ENCODE measurements at places on chromosomes 3 and 15. TPM values are rescaled to one million over a fixed set of nuclear protein-coding genes. Genes with fewer than 3 reads are reported as not detected.

MEIS2 gene
- not detected for total RNA-seq

- DNase-seq, result no peak
These were observed 19.5 kb upstream of the LAMP3 start for GRCh38 chr3:183182073-183182472.

DNA sequence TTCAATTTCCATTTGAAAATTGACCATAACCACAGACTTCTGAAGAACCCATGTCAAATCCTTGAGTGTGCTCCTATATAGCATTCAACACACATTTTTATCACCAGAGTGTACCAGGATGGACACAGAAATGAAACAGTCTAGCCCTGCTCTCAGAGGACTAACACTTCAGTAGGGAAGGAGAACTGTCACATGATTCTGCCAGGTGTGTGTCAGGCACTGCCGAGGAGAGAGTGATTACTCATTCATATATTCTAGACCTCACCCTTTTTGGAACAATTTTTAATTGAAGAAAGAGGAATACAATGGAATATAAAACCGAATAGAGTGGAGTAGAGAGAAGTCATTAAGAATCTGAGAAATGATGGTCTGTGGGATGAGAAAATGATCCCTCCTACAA, 125.8 kb downstream of the ERC2 start:
- DNase-seq, result no peak

PPP1R14D gene
- not detected for total RNA-seq

RTP1 gene
- total RNA-seq, result not detected

DNA sequence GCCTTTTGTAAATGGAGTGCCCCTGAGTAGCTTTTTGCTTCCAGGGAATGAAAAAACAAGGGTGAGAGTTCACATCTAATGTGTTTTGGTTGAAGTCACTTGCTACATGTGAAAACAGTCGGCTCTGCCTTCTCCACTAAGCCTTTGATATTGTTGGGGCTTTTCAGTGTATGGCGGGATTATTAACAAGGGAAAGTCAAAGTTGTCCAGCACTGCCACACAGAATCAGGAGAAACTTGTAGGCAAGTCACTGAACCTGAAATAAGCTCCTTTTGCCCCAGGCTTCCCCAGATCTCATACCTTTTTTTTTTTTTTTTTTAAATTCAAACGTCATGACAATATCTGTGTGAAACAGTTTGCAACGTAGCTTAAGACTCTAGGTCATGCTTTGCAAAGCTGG, 248.0 kb downstream of the FEZF2 start:
- DNase-seq, result no peak

DNA sequence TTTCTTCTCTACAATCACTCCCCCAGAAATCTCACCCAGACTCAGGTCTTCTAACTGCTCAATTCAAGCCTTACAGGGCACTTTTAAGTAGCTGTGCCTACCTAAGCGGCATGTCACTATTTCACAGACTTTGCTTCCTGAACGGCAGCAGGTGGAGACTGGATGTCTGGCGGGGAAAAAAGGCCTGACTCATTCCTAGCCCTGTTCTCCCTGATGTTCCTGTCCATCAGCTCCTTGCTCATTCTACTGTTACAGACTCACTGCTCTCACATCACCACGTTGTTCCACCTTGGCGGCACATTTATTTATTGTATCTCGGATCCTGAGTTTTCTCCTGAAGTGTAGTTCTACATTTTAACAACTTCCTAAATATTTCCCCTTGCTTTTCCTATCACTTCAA, 52.6 kb upstream of the ATP11B start:
- no peak for DNase-seq

GRCh38 chr3:138222131-138222941, 35.2 kb downstream of the ARMC8 start:
- no peak for DNase-seq
